ENCODE measurements at places on chromosomes 5 and 9. TPM values are rescaled to one million over a fixed set of nuclear protein-coding genes. Genes with fewer than 3 reads are reported as not detected.

Gene POU5F2
- total RNA-seq, result 2.1 TPM

Gene PCDHGC5
- total RNA-seq, result not detected

DNA sequence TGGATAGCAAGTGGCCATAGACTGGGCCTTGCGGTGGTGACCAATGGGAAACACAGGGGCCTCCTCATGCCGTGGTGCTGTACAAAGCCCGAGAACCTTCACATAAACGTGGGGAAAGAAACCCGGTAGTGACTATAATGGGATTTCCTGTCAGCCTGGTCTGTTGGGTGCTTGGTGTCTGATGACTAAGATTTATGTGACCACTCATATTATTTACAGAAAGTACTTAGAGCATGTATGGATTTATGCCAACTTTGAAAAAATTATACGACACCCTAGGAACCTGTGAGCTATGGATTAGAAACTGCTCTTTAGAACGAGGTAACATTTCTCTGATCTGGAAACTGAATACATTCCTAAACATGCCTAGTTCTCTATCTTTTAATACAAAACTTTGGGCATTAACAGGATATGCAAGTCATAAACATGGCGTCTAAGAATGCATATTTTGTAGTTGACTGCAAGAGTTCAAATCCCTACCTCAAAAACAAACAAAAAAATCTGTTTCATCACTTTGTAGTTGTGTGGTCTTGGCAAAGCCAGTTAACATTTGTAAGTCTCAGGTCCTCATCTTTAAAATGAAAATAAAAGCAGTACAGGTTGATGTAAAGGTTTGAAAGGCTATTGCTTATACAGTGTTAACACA, 85.4 kb downstream of the TMEM167A start:
- H3K27ac ChIP-seq, result no peak overlapping the region
- peaks cover 4% of the 10 kb centered on the region for H3K27me3 ChIP-seq
- H3K4me3 ChIP-seq, result no peak overlapping the region
- H3K36me3 ChIP-seq, result no peaks in the 10 kb centered on the region

Gene CCDC192
- total RNA-seq, result not detected

DNA sequence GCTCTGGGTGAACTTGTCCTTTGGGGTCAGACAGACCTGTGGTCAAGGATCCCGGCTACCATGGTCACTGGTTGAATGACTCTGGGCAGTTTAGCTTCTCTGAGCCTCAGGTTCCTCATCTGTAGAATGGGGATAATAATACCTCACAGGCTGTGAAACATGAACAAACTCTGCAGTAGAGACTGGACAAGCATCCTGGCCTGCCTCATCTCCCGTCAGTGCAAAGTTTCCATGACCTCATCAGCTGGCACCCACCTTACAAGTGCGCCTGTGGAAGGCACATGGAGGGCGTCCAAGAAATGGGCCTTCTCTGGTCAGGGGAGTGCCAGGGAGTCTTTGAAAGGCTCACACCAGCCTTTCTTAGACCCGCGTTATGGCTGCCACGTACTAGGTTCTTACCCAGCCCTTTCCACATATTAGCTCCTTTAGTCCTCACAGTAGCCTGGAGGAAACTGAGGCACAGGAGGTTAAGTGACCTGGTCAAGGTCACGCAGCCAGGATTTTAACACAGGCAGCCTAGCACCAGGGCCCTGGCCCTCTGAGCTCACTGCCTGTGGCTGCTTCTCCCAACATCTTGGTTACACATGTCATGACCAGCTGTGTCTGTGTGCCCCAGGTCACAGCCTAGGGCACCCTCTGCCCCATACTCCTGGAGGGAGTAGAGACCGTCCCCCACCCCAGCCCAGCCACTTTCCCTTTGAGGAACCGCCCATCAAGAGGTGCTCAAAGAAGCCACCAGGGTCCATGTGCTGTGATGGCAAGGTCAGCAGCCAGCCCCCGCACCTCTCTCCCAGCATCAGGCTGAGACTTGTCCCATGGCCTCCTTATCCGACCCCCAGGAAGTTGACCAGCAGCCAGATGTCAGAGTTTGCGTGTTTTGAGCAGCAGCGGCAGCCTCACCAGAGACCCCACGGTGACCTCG, 39.4 kb upstream of the RPL26L1 start:
- no peak overlapping the region for H3K27ac ChIP-seq
- peaks cover 21% of the 10 kb centered on the region for H3K36me3 ChIP-seq
- H3K4me1 ChIP-seq, result no peaks in the 10 kb centered on the region
- ATAC-seq, result no peak
- no peak overlapping the region for H3K4me3 ChIP-seq

DNA sequence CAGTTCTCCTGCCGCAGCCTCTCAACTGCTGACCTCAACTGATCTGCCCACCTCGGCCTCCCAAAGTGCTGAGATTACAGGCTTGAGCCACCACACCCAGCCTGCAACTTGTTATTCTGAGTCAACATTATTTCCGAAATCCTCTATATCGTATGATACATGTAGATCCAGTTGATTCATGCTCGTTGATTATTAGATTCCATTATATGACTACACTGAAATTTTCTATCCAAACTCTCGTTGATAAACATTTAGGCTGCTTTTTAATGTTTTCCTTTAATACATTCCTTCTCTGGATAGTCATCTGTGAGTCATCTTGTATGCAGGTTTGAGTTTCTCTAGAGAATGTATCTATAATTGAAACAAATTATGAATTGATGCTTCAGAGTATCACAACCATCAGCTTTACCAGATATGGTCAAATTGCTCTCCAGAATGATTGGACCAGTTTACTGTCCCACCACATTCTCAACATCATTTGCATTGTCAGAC, 4.1 kb downstream of the CDK7 start:
- H3K27ac ChIP-seq, result no peak overlapping the region
- no peaks in the 10 kb centered on the region for H3K27me3 ChIP-seq
- H3K4me3 ChIP-seq, result no peak overlapping the region
- peaks cover 79% of the 10 kb centered on the region for H3K36me3 ChIP-seq

DNA sequence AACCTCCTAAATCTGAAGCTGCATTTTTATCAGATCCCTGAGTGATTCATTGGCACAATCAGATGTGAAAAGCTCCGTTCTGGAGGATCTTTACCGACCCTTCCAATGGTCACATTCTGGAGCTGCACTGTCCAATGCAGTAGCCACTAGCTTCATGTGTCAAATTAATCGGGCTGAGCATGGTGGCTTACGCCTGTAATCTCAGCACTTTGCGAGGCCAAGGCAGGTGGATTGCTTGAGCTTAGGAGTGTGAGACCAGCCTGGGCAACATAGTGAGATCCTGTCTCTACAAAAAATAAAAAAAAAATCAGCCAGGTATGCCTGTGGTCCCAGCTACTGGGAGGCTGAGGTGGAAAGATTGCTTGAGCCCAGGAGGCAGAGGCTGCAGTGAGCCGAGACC, 3.7 kb downstream of the IL17B start:
- ATAC-seq, result no peak
- H3K4me3 ChIP-seq, result no peak overlapping the region
- H3K4me1 ChIP-seq, result no peaks in the 10 kb centered on the region
- H3K27ac ChIP-seq, result no peak overlapping the region

Gene PLAC8L1
- total RNA-seq, result 0.69 TPM

All from activated T-helper 17 cell treated with anti-CD3 and anti-CD28 coated beads, Interleukin-2, amount 50 U/mL, for 72 hours (primary cell).